ENCODE measurements at places on chromosomes 6 and 20.

DNA sequence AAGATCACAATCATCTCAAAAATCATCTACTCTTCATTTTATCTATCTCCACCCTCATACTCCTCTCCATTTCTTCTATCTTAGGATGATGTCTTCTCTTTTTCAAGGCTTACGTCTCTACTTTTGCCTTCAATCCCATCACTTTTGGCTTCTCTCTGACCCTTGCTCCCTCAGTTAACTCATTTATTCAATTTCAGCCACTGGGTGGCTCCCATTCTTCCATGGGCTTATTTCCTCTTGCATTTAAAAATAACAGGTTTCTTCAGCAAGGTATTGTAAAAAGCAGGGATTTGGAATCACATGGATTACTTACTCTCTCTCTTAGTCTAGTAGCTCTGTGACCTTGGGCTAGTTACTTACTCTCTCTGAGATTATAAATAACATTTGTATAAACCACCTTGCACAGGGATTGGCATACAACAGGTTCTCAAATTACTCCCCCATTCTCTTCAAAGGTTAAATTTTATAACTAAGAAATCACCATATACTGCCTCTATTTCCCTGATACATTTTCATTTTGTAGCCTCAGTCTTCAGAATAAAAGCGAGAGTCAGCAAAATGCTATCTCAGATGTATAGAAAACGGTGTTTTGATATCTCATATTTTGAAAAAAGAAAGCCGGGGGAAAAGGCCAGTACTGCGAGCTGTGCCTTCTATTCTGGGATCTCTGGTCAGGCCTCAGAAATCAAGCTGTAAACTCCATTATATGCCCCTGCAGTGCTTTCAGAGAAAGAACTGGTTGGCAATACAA lies 5.5 kb downstream of the ZSCAN12 start:
- DNase-seq = no peak

- DNase-seq = no peak
These were observed 3.2 kb downstream of the SESN1 start for GRCh38 chr6:109091314-109092024.

- DNase-seq = no peak
These were observed 83.5 kb downstream of the TRERF1 start for GRCh38 chr6:42368181-42368580.

DNA sequence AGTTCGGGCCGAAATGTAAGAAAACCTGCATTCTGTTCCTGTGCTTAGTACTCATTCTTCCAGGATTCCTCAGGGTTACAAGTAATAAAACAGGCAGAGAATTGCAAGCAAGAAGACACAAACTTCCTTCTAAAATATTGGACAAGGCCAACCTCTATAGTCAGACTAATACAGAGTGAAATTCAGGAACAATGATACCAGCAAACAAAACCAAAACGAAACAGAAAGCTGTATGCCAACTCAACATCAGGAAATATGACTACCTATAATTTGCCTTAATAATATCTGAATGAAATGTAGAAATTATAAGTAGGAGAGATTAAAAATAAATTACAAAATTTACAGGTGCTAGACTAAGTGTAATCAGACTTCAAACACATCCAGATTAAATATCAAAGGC lies 238.8 kb downstream of the HIVEP2 start:
- DNase-seq = no peak

DNA sequence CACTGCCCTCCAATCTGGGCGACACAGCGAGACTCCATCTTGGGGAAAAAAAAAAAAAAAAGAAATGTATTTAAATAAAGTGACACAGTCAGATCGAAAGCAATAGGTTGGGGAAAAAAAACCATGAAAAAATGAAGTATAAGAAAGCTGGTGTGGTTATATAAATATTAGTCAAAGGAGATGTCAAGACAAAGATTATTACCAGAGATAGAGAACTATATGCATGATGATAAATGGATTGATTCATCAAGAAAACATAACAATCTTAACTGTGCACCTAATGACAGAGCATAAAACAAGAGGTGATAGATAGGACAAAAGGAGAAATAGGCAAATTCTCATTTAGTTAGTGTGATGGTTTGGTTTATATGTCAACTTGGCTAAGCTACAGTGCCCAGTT lies 146.9 kb upstream of the AHI1 start:
- DNase-seq = no peak

DNA sequence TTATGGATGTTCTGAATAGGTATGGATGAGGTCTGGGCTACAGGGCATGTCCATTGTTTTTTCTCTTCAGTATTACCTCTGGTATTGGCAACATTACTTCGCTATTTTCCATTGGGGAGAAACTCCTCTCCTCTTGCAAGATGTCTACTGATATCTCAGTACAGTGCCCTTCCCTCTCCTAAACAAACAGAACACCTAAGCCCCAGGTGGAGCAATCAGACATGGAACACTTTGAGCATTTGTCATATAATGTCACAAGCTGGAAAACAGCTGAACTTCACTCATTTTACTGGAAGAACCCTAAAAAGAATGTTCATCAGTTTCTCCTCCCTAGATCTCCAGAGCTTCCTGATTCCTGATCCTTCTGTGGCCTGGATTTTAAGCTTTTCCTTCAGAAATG lies 339.8 kb downstream of the FRK start:
- DNase-seq = no peak

DNA sequence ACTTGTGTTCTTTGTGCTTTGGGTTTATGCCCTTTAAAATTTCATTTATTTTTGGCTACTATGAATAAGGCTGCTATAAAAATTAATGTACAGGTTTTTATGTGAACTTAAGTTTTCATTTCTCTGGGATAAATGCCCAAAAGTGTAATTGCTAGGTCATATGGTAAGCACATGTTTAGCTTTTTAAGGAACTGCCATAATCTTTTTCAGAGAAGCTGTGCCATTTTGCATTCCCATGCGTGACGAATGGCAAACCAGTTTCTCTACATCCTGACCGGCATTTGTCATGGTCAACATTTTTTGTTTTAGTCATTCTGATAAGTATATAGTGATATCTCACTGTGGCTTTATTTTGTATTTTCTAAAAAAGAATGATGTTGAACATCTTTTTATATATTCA lies 236.0 kb upstream of the SGK1 start:
- no peak for DNase-seq

DNA sequence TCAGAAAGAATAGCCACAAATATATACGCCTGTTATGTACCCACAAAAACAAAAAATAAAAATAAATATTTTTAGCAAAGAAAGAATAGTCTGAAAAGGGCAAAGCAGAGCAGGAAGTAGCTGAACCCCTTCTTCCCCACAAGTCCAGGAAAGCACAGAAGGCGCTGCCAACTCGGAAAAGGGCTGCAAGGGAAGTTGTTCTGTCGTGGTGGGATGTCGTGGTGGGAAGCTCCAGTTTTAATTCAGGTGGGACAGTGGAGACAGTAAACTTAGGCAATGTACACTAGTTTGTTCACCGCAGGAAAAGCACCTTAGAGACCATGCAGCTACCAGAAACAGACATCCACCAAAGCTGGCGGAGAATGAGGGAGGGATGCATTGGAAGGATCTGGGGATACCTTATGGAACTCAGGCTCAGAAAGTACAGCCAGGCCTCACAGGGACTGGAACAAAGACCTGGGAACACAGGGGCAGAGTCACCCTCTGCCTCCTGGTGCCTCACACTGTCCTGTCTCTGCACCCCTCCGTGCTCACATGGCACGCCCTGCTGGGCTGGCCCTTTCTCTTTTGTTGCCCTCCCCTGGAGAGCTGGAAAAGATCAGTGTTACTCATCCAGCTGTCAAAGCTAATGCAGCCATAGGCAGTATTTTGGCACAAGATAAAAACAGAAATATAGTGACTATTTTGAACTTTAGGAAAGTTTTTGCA lies 3.3 kb upstream of the APMAP start:
- no peak for DNase-seq

- no peak for DNase-seq
These were observed 9.0 kb downstream of the PTPN1 start for GRCh38 chr20:50519036-50519762.

DNA sequence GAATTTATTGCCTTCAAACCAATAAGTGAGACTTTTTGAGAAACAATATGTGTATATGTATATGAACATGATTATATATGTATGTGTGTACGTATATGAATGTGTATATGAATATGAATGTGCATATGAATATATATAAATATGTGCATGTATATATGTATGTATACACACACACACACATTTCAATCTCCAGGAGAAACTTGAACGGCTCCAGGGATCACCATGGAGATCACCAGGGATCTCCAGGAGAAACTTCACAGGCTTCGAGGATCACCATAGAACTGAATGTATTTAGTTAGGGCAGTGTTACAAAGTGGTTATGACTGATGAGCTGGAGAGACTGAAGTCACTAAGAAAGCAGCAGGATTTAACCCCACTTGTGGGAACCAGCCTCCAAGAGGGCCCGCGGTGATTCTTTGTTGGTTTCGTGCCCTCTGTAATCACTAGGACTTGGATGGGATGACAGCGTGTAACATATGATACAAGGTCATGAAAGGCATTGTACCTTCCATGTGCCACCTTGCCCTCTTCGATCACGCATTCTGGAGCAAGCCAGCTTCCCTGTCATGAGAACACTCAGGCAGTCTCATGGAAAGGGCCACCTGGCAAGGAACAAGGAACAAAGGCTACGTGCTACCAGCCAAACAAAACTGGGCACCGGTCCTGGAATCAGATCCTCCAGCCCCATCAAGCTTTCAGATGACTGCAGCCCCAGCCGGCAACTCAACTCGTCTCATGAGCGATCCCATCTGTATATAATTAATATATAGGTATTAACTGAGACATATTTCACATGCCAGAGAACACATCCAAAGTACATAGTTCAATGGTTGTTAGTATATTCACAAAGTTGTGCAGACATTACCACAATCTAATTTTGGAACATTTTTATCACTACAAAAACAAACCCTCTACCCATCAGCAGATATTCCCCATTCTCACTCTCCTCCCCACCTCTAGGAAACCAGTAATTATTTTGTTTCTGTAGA lies 8.6 kb downstream of the FAM50B start:
- DNase-seq = no peak

- DNase-seq = no peak
These were observed 209.4 kb downstream of the CDH4 start for GRCh38 chr20:61461461-61461860.

DNA sequence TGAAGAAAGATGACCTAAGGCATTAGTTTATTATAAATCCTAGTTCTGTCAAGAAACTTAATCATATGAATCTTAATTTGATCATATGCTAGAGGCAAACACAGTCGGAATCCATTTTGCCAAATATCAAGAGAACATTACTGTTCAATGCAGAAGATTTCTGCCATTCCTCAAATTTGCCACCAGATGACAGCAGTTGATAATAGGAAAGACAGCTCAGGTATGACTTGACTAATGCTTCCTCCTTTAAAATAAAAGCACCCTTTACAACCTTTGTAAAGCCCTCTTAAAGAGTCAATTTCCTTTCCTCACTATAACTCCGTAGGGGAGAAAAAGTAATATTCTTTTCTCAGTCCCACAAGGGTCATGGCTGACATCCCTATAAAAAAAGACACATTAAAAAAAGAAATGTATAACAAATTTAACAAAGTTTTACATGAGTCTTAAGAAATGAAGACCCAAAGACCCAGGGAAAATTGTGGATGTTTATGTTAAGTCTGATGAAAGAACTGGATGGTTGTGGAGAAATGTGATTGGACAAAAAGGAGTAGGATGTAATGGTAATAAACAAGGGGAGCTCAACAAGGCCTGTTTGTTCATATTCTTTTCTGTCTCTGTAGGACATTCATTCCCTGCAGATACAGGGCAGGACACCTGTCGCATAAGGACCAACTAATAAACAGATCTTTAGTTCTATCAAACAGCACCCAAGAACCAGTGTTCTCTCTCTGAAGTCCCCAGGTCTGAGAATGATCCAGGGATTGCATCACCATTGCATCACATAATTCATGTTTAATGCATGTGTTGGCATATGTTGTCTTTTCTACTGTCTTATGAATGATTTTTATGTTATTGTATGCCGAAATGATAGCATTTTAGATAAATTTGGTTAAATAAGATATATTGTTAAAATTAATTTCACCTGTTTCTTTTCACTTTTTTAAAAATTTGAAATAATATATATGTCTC lies 23.0 kb upstream of the IL17A start:
- DNase-seq = no peak

- no peak for DNase-seq
These were observed 84.0 kb downstream of the NCR2 start for GRCh38 chr6:41419385-41419784.

GRCh38 chr20:9442858-9443257 lies 71.5 kb upstream of the LAMP5 start:
- DNase-seq = no peak

DNA sequence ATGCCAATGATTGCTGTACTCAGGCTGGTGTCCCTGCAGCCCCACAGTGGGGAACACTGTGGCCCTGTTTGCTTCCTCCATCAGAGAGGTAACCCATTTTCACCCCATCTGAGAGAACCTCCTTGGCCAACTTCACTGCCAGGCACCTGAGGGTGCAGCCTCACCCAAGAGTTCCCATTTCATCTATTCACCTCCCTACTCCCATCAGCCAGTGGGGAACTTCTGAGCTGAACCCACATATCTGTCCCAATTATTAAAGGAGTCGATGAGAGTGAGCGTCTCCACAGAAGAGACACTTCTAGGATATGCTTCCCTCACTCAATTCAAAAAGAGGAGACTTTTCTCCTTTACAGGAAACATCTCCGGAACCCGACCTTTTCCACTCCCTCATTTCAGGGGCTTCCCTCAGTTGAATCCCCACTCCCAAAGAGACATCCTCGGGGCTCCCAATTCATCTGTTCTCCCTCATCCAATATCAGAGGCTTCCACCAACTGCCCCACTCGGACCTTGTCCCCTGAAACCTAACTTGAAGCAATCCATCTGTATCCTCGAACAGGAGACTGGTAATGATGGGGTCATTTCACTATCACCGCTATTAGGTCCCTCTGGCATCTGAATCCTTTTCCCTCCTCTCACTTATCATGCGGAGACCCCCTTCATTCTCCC lies 988 bp downstream of the UBE2V1 start:
- no peak for DNase-seq

DNA sequence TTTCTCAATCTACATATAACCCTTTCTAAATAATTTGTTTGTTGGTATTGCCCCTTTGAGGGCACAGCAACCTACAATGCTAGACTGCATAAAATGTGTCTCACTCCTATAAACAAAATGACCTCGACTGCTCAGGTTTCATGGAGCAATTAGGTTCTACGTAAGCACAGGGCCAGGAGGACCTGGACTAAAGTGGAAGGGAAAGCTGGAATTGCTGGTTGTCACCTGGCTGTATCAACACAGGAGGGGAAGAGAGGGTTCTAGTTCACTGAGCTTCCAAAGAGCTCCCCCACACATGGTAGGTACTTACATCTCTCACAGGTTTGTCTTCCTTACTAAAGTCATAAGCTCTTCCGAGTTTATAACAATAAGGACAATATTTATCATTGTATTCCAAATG lies 51.0 kb downstream of the NCOA6 start:
- DNase-seq = no peak

DNA sequence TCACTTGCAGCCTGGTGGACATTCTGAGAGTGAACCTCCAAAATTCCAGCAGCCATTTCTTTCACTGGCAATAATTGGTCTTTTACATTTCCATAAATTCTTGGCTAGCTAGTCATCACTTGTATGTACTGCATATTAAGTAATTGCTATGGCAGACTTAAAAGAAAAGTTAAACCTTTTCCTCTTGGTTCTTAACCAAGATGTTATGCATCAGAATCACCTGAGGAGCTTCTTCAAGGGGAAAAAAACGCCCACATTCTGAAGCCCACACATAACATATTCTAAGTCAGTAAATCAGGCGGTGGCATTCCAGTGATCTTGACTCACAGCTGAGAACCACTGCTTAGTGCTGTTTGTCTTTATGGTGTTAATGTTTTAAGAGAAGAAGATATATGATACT lies 37.0 kb downstream of the CDC40 start:
- DNase-seq = no peak

- no peak for DNase-seq
These were observed 686.6 kb upstream of the GJE1 start for GRCh38 chr6:141445928-141446628.
